Muscle of back (tissue), 13 donors: ENCODE measurements at places on chromosomes 3 and 15.
A peak's percentile ranks its signal among the peaks of the same experiment; 100 is the strongest.

DNA sequence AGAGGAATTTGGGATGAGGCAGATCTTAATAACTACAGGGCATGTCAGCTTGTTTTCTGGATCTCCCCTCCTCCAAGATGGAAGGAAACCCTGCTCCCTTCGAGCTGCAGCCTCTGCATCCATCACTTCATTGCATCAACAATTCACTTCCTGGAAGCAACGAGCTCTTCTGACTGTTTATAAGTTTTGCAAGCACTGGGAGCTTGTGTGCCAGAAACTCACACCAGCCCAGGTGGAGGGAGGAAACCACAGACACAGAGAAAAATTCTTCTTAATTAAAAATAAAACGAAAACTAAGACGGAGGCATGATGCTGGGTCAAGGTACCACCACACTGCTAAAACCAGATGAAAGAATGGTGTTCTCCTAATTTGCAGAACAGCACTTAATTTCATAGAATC is 10.6 kb downstream of the LRIG1 start:
- DNase-seq = no peak

GRCh38 chr15:58235961-58236360 is 97.8 kb downstream of the AQP9 start:
- no peak for DNase-seq

- DNase-seq = no peak
Observed at GRCh38 chr3:159560214-159560979, 428.2 kb upstream of the IL12A start.

GRCh38 chr3:42839616-42840015 is 30.4 kb downstream of the ACKR2 start:
- DNase-seq = peak; percentile 60

DNA sequence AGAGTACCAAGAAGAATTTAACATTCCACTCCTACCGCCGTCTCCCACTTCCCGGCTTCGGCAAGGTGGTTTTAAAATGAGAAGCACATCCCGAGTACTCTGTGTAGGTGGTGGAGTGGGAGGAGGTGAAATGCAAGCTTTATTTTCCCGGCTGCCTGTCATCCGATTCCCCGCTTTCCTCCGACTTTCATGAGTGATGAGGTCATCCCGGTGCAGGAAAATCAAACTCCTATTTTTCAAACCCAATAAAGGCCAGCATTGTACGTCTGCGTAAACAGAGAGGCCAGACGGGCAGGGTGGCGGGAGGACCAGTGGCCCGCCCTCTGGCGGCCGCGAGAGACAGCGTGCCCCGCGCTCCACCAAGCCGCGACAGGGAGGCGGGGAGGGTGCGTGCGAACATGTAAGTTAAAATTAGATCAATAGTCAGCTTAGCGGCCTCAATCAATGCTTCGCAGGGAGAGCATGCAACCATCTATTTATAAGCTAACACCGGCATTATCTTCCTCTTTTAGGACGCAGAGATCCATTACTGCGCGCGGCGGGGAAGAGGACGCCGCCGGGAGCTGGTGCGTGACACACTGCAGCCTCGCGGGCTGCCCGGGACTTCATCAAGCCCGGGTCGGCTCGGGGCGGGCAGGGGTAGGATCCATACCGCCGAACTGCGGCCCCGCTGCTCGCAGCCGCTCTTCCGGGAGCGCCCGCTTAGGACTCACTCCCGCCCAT is 163.3 kb downstream of the CD47 start:
- peak; percentile 90 for DNase-seq

DNA sequence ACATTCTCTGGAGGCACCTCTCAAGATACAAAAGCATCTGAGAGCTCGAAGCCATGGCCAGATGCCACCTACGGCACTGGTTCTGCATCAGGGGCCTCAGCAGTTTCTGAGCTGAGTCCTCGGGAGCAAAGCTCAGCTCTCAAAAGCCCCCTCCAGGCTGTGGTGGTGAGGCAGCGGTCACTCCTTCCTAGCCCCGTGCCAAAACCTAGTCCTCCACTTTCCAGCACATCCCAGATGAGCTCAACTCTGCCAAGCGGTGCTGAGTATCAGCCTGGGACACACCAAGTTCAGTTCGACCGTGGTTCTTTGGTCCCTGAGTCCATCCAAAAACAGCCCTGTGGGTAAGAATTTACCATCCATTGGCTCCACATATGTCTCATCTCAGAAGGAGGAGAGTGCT is 79.3 kb upstream of the STT3B start:
- no peak for DNase-seq

GRCh38 chr3:52763466-52763865 is 7.3 kb downstream of the NEK4 start:
- DNase-seq = no peak

DNA sequence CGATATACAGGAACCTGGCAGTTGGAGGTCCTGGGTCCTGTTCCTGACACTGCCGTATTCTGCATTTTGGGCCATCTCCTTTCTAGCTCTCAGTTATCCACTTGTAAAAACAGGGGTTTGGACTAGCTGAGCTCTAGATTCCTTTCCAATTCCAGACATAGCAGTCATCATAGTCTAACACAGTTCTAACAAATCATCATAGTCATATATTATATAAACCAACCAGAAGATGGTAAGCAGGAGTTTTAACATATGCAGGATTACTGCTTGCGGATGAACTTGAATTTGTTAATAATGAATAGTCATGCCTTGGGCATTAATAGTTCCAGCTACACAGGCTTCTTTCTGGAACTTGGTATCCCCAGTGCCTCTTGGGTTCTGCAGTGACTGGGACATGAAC is 26.6 kb downstream of the MASP1 start:
- DNase-seq = no peak

DNA sequence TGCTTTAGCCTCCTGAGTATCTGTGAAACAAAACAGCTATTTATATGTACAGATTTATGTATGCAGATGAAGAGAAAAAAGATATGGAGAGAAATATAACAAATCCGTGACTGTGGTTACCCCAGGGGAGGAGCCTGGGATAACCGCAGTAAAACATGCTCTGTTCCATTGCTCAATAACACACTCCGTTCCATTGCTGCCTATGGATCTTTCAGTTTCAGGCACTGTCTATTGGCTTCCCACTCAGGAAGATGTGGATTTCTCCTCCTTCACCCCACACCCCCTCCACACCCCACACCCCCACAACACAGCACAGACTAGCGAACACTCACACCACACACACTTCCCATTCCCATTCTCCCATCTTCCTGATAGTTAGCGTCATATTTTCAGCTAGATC is 47.9 kb downstream of the CDCP1 start:
- no peak for DNase-seq

- no peak for DNase-seq
Observed at GRCh38 chr3:27824312-27825200, 102.4 kb upstream of the EOMES start.

DNA sequence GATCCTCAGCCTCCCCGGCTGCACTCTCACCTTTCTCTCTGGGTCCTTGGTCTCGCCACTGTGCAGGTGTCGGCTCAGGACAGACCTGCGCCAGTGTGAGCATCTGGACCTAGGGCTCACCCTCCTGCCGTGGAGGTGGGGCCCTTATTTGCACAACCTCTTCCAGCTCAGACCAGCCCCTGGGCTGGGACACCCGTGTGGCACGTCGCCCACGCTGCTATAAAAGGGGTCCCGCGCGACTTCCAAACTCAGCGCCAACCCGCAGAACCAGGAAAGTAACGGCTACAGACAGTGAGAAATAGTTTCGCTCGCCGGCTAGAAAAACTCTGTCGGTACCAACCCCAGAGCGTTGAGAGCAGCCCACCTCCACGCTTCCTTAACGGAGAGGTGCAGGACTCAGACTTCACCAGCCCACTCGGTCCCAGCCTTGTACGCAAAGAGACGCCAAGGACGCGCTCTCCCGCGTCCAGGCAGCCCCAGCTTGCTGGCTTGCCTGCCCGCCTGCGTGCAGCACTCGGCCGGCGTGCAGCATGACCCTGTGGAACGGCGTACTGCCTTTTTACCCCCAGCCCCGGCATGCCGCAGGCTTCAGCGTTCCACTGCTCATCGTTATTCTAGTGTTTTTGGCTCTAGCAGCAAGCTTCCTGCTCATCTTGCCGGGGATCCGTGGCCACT is at the start of the genes DUOX2 and DUOXA2:
Gene DUOX2, minus strand, starts transcription at position 97 of the 675 bp plus-strand sequence. CDS start 761 bp downstream, outside the sequence.
Gene DUOXA2, plus strand, starts transcription at position 251 of the 675 bp plus-strand sequence. Its CDS starts 280 bp downstream, at position 531.
- DNase-seq = peak; percentile 33

DNA sequence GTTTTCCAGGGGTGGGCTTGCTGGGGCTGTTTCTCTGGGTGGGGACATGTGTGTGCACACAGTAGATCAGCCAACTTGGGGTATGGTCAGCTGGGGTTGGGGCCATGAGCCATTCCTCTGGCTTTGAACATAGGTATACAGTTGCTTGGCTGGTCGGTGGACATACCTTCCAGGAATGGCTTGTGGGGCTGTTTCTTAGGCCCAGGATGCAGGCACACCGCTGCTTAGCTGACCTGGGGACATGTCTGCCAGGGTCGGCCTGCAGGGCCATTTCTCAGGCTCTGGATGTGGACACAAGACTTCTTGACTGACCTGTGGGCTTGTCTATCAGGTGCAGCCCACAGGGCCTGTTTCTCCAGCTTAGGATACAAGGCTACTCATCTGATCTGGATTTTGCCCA is 130.6 kb downstream of the DOCK3 start:
- DNase-seq = no peak

GRCh38 chr15:84715441-84716035 is 401 bp downstream of the SEC11A start:
- peak; percentile 14 for DNase-seq

DNA sequence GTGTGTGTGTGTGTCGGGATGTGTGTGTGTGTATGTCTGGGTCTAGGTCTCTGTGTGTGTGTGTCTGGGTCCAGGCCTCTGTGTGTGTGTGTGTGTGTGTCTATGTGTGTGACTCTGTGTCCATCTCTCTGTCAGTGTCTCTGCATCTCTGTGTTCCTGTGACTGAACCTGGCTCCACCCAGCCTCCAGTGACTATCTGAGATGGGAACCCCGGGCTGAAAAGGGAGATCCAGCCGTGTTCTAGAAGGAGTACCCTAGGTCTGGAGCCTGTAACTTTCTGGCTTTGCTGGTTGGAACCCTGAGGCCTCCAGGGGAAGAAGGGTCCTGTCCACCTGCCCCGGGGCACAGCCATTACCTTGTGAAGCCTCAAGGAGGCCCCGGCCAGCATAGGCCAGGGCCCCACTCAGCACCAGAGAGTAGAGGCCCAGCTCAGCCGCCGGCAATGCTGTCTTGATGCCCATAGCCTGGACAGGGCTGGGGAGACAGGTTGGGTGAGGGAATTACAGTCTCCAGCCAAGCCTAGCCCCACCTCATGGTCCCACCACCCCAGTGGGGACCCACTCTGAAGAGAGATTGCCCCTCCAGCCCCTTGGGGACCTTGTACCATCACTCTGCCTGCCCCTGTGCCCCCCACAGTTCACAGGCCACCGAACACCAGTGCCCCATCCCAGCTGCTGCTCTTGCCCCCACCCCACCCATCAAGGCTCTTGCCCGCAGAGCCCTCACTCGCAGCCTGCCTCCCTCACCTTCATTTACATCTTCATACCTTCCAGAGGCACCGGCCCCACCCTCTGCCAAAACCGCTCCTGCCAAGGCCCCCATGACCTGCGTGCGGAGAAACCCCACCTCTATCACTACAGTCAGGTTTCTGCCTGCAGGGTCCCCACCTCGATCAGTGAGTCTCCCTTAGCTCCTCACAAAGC is 2.0 kb downstream of the HHATL start:
- DNase-seq = no peak

- no peak for DNase-seq
Observed at GRCh38 chr3:127102587-127102986, 90.3 kb upstream of the PRR23E start.

GRCh38 chr15:36815786-36816185 is 236.4 kb downstream of the CDIN1 start:
- DNase-seq = no peak

DNA sequence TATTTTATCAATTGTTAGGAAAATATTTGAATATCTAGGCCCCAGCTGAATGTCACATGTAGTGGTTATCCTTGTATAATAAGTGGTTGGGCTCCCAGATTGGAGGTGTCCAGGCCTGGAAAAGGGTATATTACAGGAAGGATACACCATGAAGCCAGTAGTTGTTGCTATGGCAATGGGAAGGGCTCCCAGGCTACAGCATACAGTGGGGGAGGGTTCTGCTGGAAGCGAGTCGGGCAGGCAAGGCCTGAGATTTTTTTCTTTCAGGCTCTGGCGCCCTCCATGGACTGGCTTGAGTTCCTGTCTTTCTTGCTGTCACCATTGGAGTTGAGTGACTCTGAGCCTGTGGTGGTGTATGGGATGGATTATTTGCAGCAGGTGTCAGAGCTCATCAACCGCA is 8.9 kb downstream of the ECE2 start:
- DNase-seq = peak; percentile 62

DNA sequence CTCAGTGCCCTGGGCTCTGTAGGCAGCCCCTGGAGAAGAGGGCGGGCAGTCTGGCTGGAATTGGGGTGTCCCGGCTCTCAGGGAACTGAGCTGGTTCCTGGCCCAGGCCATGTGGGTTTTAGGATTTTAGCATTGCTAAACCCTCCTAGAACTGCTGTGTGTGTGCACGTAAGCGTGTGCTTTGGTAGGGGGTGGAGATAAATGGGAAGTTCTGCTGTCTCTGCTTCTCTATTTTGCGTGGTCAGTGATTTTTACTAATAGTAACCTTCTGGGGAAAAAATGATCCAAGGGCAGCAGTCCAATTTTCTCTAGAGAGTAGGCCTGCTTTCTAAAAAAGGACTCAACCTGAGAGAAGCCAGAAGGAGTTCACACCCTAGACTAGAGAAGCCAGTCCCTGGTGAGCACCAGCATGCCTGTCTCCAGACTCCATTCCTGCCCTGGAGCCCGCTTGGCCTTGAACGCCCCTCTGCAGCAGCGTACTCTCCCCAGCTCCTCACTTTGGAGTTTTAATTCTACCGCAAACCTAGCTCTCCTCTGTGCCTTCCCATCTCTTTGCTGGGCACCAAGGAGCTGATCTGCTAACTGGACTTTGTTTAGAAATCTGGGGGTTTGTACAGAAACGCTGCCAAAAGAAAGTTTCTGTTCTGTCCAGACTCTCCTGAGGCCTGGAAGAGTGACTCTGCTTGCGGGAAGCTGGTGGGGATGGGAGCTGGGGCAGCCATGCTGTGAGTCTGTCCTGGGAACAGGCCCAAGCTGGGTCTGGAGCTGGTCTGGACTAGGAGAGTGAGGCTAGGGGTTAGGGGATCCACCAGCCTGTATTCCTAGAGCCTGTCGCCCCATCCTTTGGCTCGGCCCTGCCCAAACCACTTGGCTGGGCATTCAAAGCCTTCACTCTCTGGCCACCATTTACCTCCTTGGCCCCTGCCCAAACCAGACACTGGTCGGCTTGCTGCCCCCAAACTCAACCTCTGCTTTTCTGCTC is 19.7 kb downstream of the CORO2B start:
- no peak for DNase-seq

- DNase-seq = peak; percentile 8
Observed at GRCh38 chr3:129855832-129856419, 37.6 kb downstream of the TMCC1 start.

- no peak for DNase-seq
Observed at GRCh38 chr3:17847156-17847555, 104.7 kb upstream of the TBC1D5 start.

DNA sequence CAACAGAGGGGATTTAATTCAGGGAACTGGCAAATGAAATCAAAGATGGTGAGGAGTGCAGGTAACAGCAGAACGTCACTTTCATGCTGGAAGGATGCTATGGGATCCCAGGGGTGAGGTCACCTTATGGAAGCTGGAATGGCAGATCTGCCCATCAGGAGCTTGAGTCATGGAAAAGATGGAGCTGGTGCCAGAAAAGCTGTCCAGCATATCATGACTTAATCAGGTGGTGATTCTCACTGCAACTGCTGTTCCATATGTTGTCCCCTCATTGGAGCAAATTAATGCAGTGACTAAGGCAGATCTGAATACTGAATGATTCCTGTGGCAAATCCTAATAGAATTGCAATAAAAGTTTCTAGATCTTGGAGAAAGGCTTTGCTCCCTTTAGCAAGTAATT is 38.4 kb downstream of the HHLA2 start:
- no peak for DNase-seq
